Neuronal stem cell (in vitro differentiated cells): ENCODE measurements at places on chromosomes 12 and 14.
A peak's percentile ranks its signal among the peaks of the same experiment; 100 is the strongest.

DNA sequence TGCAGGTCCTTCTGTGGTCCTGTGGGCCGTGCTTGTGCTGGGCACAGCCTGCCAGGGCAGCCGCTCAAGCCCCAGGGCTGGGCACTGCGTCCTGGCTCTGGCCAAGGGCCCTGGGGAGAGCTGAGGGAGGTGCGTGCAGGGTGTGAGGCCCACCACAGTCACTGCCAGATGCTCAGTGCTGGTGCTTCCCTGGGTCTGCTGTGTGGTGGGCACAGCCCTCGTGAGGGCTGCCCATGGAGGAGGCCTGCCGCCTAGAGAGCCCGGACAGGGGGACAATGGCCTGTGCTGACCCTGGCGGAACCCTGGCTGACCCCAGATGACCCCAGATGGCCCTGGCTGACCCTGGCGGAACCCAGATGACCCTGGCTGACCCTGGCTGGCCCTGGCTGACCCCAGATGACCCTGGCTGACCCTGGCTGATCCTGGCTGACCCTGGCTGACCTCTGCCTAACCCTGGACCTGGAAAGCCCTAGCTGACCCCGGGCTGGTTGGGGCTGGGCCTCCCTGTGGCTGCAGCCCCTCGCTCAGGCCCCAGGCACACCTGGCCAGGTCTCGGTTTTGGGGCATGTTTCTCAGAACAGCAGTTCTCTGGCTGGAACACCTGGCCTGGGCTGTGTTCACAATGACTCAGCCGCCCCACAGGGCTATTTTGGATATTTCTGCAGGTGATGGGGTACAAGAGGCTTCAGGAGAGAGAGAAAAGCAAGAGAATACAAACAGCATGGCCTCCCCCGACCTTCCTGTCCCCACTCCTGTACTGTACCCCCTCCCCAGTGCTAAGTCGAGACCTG is 55.4 kb downstream of the TMEM121 start:
- no peak for DNase-seq

- DNase-seq: no peak
These were observed 96.7 kb upstream of the HSPB8 start for GRCh38 chr12:119082016-119082415.

DNA sequence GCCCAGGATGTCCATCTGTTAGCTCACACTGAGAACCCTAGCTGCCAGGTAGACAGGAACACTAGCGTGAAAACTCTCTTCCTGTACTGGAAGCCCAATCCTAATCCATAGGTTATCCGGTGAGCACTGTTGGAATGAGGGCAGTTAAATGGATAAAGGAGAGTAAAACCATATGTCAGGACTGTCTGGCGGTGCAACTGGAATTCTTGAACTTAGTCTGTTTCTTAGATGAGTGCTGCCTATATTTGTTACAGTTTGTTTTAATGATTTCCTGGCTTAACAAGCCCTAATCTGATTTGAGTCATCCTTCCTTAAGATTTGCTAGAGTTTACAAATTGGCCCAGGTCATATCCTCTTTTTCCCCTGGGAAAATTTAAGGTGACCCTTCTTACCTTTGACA is 104.7 kb downstream of the ANO4 start:
- DNase-seq: no peak

- no peak for DNase-seq
These were observed 1.7 kb downstream of the NUDT4 start for GRCh38 chr12:93379326-93379980.

- no peak for DNase-seq
These were observed 679 bp downstream of the BDKRB2 start for GRCh38 chr14:96205059-96205977.

GRCh38 chr14:24670594-24670993 is 36.6 kb upstream of the GZMB start:
- no peak for DNase-seq

GRCh38 chr14:56998728-56999127 is 188.4 kb upstream of the OTX2 start:
- no peak for DNase-seq

GRCh38 chr14:38485026-38485425 is 229.1 kb upstream of the CLEC14A start:
- DNase-seq: no peak

GRCh38 chr14:71321574-71322315 is 414.5 kb downstream of the PCNX1 start:
- DNase-seq: peak; percentile 44

- DNase-seq: no peak
These were observed 39.6 kb downstream of the RHOF start for GRCh38 chr12:121753844-121754264.

DNA sequence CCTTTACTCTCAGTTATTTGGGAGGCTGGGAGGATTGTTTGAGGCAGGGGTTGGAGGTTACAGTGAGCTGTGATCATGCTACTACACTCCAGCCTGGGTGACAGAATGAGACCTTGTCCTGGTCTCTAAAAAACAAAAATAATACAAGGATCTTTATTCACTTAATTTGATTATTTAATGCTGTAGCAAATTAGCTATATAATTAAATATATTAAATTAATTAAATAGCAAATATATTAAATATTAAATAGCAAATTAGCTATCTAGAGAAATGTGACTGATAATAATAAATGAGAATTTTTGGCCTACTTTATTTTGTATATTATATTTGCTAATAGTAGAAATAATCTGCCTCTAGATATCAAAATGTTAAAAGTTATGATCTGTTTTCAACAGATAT is 298.8 kb upstream of the NAV3 start:
- DNase-seq: no peak

DNA sequence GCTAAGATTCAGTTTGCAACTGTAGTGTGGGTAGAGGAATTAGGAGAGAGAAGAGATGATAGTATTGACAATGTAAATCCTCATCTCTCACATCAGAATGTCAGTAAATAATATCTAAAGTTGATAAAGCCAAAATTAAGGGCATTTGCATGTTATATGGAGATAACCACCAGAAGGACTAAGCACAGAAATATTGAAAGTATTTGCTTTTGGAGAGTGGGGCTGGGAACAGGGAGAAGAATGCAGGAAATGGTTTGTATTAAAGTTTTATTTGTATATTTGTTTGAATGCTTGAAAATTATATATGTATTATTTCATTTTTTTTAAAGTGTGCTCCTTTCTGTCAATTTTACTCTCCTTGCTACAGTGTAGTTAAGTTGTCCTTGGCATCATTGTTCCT is 491.4 kb downstream of the APAF1 start:
- no peak for DNase-seq

- no peak for DNase-seq
These were observed 33.7 kb downstream of the P2RX7 start for GRCh38 chr12:121166356-121166755.

DNA sequence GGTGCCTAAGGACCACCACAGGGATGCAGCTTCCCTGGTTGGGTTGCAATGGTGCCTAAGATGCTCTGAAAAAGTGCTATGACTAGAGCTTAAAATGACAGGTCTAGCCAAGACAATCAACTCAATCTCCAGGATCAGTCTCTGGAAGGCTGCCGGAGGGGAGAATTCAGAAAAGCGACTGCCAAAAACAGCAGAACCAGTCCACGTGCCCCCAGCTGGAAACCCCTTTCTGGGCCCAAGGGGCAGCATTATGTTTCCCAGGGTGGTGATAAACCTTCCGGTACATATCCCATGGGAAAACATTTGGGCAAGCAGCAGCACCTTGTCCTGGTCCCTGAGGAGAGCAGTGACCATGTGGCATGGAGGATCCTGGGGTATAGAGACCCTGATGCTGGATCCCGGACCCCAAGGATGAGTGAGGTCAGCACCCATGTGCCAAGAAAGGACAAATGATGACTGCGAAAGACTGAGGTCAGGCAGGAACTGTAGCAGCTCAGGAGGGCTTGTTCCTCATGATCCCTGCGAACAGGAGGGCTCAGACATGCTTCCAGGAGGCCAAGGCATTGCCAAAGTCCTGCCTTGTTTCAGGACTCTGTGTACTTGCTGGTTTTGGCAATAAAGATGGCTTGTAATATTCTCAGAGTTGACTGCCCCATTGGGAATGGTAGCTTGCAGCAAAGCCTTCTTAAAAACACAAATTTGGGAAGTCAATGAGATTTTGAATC is 49.9 kb upstream of the LTBP2 start:
- DNase-seq: no peak

GRCh38 chr14:91396959-91397815 is 20.4 kb downstream of the CCDC88C start:
- no peak for DNase-seq

GRCh38 chr14:103122947-103123633 is at the start of gene TNFAIP2:
TNFAIP2 (plus strand) TSS chr14:103123461; CDS start chr14:103126458, 2,997 bp downstream.
- DNase-seq: no peak

GRCh38 chr14:60092526-60092920 is 800 bp downstream of the PCNX4 start:
- DNase-seq: no peak

- DNase-seq: no peak
These were observed 1.8 kb downstream of the PDE6H start for GRCh38 chr12:14974633-14975032.

- no peak for DNase-seq
These were observed 28.7 kb downstream of the CCDC85C start for GRCh38 chr14:99575043-99576023.

- DNase-seq: no peak
These were observed 91.8 kb downstream of the EML1 start for GRCh38 chr14:99884834-99885648.

DNA sequence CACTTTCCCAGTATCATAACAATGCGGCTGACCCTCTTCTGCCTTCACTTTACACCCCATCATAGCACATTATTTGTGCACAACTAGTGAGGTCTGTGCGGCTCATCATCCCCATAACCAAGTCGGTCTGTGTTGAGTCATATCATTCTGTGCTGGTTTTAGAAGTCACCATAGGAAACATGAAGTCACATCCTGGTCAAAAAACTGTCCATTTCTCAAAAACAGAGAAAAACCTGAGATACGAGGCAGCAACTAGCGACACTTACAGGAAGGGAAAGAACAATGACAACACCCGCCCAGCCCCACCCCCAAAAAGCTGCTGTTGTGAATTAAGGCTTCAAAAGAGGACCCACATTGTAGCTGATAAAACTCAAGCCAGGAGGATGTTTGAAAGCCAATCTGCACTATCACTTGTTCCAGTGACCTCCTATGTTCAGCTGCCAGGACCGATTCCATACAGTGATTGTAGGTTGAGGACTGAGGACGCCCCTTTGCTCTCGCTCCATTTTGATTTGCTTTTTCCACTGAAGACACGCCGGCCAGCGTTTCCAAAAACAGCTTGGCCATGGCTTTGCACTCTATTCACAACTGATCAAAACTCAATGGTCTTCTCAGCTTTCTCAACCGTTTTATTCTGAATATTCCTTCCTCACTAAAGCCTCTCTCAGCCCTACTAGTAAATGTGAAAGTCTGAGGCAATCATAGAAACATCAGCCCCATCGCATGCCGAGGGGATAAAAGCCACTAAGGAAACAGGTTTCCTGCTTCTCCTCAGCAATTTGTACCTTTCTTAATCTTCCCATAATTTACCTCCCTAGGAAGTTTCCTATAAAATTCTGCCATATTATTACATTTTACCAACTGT is 87.5 kb downstream of the DUSP16 start:
- no peak for DNase-seq

DNA sequence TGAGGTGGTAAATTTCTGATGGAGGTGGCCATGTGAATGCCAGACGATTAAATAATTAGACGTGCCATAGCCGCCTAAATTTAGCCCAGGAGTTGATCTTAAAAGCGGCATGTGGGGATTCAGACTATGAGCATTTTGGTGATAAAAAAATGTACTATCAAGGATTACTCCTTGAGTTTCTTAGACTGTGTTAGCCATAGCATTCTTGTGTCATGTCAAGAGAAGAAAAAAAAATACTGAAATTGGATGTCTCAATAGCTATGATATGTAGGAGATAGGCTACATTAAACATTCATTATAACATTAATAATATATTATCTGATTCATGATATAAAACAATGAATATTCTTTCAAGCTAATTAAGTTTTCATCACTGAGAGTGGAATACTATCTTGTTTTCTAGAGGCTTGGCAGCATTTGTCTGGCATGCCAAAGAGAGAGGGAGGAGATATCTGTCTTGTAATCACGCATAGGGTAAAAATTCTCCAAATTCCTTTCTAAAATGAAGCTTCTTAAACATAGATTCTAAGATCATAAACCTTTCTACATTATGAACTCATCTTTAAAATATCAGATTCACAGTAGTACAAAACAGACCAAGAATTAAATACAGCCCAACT is 727.0 kb downstream of the C12orf50 start:
- no peak for DNase-seq

DNA sequence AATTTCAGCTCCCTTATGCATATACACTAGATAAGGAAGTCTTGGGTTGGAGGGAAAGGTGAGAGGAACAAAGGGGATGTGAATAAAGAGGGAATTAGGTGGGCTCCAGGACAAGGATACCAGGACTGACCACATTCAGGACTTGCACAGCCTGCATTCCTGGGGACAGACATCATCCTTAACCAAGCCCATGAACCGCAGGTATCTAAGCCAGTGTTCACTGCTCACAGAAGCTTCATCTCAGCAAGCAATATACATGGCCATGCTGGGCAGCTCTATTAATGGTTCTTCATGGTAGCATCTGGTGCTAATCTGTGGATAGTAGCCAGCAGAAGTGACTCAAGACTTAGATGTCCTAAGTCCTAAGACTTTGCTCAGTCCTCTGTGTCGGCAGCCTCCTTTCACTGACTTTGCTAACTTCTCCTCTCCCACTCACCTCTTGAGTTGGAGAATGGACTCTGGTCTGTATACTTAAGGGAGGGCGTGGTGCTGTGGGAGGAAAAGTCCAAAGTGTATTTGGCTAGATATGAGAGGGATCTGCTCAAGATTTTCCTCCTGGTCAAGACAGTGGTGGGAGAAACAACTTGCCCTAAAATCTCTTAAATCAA is 136.1 kb downstream of the ASCL1 start:
- DNase-seq: no peak

DNA sequence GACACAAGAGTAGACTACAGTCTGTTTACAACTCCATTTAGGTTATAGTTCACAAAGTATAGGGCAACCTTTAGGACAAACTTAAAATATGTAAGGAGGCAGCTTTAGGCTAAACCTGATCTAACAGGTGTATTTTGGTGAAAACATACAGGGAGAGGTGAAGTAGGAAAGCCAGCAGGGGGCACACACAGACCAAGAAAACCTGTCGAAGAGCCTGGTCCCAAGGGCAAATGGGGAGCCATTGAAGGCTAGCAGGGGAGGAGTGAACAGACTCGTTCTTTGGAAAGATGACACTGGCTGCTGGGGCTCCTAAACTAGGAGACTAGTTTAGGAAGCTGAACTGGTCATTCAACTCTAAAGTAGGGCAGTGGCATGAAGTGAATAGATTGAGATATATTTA is 138.8 kb upstream of the WSCD2 start:
- peak; percentile 46 for DNase-seq

GRCh38 chr14:60963761-60964160 is 17.1 kb downstream of the TRMT5 start:
- no peak for DNase-seq

DNA sequence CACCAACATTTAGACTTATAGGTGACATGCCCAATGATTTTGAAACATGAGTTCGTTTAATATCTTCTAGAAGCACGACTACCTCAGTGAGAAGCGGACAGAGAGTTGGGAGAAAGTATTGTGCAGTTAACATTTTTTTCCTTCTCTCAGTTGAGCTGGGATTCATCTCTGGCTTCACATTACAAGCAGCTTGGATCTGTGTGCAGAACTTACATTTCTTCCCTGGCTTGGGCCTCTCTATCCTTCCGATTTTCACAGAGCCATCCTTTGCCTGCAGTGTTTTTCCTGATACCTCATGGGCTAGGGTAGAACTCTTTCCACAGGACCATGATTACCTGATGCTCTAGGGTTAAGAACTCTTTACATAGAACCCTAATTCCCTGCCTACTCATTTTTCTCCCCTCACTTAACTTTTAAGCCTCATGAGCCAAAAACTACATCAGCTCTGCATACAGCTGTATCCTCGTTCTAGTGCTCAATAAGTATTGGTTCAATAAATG is 86.5 kb downstream of the FLRT2 start:
- no peak for DNase-seq
